ENCODE measurements at places on chromosomes 1 and 21.

DNA sequence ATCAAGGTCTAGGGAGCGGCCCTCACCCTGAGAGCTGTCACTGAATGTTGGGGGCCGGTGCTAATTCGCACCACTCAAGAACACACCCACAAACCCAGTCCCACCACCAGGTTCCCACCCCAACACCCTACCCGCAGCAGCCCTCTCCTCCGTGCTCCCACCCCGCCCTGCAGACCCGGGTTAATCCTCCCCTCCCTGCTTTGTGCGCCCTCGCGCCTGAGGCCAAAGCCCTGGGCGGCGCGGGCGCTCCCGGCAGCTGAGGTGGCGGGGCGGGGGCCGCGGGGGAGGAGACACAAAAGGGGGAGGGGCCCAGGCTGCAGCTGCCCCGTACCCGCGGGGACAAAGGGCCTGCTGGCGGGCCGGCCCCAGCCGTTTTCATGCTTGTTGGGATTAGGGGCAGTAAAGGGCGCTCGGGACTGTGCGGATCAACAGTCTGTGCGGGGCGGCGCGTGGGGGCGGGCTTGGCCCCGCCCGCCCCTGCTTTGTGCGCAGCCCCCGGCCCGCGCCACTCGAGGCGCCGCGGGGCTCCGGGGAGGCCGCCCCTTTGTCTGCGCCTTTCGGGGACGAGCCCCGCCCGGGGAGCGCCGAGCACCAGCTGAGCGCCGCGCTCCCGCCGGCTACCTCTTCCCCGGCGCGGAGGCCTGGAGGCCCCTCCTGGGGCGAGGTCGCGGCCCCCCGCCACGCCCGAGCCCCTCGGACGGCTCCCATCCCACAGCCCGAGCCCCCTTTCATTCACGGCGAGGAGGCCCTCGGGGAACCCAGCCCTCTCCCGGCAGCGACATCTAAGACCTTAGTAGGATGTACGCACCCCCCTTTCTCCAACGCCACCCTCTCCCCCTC lies 10.9 kb downstream of the C1orf216 start:
- DNase-seq: no peak

DNA sequence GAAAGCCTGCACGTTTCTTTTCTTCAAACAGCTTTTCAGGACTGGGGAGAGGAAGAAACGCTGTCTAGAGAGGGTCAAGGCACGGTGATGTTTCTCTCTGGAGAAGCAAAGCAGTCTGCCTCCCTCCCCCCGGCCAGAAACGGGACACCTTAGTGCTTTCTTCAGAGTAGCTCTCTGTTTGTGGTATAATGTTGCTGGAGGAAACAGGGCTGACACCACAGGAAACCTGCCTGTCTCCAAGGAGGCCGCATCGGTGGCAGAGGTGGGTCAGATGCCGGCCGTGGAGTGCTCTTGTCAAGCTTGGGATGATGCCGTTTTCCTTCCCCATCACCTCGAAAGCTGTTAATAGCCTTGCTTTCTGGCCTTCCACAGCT lies 139.4 kb downstream of the DHRS3 start:
- no peak for DNase-seq

- no peak for DNase-seq
Observed at GRCh38 chr1:174135211-174135610, 24.1 kb upstream of the RABGAP1L start.

- DNase-seq: no peak
Observed at GRCh38 chr1:218751208-218751948, 406.2 kb downstream of the TGFB2 start.

DNA sequence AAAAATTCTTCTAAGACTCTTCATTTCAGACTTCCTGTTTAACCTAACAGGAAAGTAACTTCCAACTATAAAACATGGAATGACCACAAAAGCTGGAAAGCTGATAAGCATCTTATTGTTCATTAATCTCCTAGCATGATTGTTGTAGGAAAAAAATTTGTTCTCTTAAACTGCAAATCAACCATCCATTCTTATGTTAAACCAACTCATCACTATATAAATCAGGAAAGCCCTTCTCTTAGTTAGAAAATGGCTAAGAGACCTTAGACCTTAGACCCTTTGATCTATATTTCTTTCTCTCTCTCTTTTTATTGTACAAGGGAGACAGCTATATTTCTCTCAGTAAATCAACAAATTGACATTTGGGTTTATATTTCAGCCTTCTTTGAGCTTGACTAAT lies 101.4 kb downstream of the UBE2U start:
- DNase-seq: no peak

DNA sequence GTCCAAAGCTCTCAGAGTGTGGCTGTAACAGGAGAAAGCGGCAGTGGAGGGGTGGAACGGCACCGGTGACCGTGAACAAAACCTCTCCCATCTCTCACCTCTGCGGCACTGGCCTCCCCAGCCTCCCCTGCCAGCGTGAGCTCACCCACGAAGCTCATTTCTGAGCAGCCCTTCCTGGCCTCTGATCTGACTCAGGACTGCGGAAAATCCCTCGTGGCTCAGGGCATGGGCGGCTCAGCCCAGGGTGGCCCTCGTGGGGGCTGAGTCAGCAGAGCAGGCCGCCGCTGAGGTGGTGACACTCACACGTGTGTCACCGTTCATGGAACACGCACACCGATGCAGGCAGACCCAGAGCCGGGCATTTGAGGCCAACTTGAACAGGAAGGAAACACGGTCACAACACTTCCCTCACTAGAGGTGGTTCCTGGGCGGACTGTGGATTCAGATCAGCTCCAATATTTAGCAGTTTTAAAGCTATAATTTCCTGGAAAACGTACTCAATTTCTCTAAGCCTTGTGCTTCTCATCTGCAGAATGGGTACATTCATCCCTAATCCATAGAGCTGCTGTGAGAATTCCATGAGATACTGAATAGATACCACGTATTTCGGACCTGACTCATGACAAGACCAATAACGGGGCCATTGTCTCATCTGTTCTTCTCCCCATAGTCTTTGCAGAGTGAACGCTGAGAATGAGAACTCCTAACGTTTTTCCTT lies 115.0 kb upstream of the TMPRSS2 start:
- no peak for DNase-seq
